Mesenteric fat pad (tissue), 1 donor: ENCODE measurements at places on chromosomes 7 and 10. TPM values are rescaled to one million over a fixed set of nuclear protein-coding genes. Genes with fewer than 3 reads are reported as not detected.

EBLN1 gene
- total RNA-seq = not detected

SPDYE11 gene
- total RNA-seq = not detected

PNLIPRP1 gene
- total RNA-seq = 0.90 TPM

MIOS gene
- 26.2 TPM for total RNA-seq

OLAH gene
- 2.0 TPM for total RNA-seq

GRCh38 chr10:73992899-73993788 is 4.8 kb upstream of the VCL start:
- no peak for DNase-seq

GRCh38 chr10:1654811-1655356 is 82.4 kb downstream of the ADARB2 start:
- peak; percentile 81 for DNase-seq

GRCh38 chr10:6384031-6384430 is 181.3 kb downstream of the PFKFB3 start:
- no peak for DNase-seq

GRCh38 chr7:118870187-118870586 is 645.7 kb downstream of the ANKRD7 start:
- DNase-seq = no peak

DNA sequence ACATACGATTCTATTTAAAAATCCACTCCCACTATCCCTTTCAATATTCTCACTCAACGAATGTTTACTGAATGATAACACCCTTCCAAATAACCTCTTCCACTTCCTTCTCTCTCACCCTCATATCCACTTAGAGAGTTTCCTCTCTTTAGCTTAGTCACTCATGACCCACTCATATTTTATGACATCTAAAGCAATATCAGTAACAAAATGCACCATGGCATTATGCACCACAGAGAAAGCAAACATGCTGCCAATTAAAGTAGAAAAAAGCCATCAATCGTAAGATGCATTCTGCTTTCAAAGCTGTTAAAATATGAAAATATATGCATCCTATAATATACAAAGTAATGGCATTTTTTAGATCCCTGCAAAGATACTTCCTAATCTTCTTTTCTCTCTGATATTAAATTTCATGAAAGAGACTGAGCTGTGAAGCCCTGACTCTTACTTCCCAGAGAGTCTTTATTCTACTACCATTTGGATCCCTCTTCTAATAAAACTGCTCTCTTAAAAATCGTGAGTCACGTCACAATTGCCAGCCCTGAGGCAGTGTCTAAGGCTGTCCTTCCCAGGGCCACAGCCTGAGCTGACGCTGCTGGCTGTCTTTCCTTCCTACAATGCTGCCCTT is 283.0 kb upstream of the KLF6 start:
- no peak for DNase-seq

DNA sequence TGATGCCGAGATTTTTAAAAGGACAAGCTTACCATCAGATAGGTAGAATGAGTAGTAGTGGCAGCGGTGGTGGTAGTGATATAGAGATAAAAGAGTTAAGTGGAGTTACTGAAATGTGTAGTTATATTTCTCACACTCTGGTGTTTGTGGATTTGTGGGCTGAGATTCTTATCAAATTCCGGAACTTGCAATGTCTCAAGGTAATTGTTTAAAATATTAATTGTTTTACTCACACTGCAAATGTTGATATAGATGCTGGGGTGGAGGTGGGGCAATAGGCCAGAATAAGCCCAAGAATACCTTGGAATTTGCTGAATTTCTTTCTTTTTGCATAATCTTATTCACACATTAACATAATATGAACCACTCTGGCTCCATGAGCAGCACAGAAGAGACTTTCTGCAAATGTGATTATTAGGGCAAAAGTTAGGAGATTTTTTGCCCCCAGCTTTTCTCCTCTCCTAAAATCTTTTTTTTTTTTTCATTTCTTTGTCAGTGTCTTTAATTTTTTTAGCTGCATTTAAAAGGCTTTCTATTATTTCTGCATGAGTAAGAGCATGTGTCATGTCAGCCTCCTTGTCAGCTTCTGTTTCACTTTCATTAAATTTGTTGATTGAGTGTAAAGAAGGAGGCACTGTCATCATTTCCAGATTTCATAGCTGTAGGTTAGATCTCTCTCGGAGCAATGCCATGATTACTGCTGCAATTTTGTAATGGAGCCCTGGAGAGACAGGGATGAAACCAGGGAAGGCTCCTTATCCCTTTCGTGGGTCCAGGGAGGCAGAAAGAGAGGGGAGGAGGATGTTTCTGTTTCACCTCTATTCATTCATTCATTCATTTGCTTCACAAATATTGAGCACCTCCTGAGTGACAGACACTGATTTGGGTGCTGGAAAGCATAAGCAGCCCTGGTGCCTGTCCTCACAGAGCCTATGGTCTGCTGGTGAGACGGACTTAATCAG is 13.1 kb upstream of the SGMS1 start:
- no peak for DNase-seq

- DNase-seq = no peak
Observed at GRCh38 chr7:136551618-136552017, 316.8 kb upstream of the CHRM2 start.

DNA sequence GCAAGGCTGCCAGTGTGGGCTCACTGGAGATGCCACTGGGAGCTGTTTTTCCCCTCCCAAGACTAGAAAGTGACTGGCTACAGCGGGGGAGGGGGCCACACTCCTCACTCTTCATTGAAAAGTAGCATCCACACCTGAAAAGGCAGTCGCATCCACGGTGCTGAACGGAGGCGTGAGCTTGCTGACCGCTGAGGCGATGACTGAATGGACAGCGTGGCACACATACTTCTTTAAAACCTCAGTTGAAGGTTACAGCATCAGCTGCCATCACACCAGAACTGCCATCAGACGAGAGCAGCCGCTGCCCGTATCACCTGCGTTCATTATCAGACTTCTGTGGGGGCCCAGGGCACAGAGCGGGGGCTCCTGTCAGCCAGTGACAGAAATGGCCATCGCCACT is 327.2 kb downstream of the DNAJB6 start:
- peak; percentile 41 for DNase-seq

DNA sequence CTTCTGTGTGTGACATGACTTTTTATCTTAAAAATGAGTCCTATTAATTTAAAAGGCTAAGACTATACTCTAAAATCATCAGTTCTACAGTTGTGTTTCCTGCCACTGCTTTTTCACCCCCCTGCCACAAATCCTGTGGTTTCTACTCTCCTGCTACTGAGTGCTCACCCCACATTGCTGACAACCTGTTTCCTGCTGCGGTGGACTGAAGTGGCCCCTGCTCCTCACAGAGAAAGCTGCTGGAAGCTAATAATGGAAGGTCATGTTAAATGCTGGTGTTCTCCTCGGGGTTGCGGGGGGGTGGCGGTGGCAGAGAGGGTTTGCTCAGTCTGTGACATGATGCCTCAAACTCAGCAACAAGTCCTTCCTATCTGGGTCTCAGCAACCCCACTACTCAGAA is 113.2 kb upstream of the INHBA start:
- DNase-seq = no peak

CHN2 gene
- 11.0 TPM for total RNA-seq

- no peak for DNase-seq
Observed at GRCh38 chr10:32259551-32259950, 87.4 kb downstream of the EPC1 start.

PNLIPRP2 gene
- total RNA-seq = 1.1 TPM

WNT16 gene
- not detected for total RNA-seq

- no peak for DNase-seq
Observed at GRCh38 chr7:70432567-70433001, 699.4 kb upstream of the GALNT17 start.

ATP6V0E2 gene
- total RNA-seq = 18.5 TPM

DNA sequence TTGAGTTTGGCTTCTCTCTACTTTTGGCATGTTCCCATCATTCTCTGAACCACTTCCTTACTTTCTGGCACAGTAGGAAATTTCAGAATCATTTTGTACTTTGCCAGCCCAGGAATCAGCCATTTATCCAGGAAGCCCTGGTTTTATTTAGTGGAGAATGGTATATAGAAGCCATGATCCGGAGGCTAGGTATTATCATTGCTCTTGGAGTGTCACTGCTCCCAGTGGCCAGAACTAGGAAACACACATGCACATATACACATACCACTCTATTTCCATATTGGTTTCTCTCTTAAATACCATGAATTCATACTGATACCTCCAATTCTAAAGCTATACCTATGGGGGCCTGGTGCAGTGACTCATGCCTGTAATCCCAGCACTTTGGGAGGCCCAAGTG is 36.3 kb downstream of the SUFU start:
- DNase-seq = no peak

DNA sequence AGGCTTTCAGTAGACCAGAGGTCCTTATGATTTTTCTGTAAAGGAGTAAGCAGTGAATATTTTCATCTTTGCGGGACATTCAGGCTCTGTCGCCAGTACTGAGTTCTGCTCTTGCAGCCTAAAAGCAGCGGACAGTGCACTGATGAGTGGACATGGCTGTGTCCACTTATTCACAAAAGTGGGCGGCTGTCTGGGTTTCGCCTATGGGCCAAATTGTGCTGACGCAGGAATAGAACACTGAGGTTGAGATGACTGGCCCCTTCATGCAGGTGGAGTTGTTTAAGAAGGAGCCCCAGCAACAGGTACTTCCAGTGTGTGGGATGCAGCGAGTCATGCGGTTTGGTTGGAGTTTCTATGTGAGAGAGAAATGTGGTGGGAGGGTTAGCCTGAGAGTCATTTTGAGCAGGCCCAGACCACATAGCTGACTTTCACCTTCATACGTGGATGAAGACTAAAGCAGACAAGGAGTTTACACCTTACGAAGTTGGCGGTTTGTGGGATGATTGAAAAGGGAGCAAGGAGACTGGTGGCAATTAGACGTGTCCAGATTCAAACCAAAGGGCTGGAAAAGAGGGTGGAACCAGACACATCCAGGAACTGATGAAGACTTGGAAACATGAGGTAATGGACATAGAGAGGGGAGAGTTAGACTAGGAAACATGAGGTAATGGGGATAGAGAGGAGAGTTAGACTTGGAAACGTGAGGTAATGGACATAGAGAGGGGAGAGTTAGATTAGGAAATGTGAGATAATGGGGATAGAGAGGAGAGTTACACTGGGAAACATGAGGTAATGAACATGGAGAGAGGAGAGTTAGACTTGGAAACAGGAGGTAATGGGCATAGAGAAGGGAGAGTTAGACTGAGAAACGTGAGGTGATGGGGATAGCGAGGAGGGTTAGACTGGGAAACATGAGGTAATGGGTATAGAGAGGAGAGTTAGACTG is 38.2 kb downstream of the WDR37 start:
- no peak for DNase-seq

CFAP43 gene
- total RNA-seq = 0.06 TPM

DNA sequence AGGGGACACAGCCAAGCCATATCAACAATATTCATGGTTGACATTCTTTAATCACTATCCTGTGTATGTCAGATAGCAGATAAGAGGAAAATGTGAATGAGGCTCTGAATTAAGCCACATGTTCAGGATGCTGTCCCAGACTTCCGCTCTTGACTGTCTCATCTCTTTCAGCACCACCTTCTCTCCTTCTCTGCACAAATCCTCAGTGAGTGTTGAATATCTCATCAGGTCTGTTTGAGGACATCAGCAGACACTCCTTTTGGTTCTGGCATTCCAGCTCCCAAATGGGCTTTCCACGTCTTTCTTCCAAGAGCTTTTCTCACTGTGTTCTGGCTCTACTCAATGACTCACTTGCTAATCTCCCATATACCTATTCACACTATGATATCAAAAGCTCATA is 321.7 kb downstream of the GALNT17 start:
- no peak for DNase-seq

AGR2 gene
- total RNA-seq = 0.29 TPM

GRCh38 chr7:19665399-19666008 is 43.3 kb downstream of the POLR1F start:
- no peak for DNase-seq

RBP3 gene
- not detected for total RNA-seq

PSMA2 gene
- 77.6 TPM for total RNA-seq

DNA sequence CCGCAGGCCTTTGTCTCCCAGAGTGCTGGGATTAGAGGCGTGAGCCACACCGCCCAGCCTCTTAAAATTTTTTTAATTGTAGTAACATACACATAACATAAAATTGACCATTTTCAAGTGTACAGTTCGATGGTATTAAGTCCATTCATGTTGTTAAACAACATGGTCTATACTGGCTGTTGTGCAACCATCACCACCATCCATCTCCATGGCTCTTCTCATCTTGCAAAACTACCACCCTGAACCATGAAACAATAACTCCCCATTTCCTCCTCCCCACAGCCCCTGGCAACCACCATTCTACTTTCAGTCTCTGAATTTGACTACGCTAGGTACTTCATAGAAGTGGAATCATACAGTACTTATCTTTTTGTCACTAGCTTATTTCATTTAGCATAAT is 7.9 kb upstream of the ZFYVE27 start:
- no peak for DNase-seq

CALHM3 gene
- total RNA-seq = not detected

DNA sequence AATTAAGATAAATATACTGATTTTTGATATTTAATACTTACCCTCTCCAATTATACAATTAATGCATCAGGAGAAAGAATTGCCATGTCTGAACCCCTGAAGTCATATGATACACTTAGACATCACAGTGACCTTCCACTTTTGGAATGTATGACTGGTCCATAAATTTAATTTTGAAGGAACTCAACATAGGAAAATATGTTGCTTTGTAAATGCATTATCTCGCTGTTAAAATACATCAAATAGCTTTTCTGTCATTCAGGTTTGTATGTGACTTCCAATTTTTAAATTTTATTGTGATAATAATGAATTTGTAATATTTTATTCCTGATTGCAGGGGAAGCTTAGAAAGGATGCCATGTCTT is 631.9 kb upstream of the ANKRD30A start:
- no peak for DNase-seq

GRCh38 chr7:28301148-28301641 is 111.1 kb upstream of the CREB5 start:
- DNase-seq = no peak

- no peak for DNase-seq
Observed at GRCh38 chr7:132956556-132956955, 125.3 kb downstream of the CHCHD3 start.

- no peak for DNase-seq
Observed at GRCh38 chr7:47571331-47572093, 10.4 kb downstream of the TNS3 start.

CXCL12 gene
- 347 TPM for total RNA-seq

DNA sequence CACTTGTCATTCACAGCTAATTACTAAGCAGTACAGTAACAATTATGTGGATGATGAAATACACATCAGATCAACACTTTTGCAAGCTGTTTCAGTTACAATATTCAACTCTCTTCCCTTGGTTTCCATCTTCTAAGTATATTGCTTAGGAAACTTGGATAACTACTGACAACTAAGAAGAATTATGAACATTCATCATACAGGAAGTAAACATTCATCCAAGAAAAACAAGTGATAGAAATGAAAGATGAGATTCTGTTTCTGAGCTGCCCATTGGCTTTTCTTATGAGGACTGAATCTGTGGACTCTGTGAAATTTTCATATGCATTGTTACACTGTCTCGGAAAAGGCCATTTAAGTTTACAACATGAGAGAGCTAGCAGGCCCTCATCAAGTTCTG is 240.2 kb downstream of the PRKG1 start:
- no peak for DNase-seq

RPP30 gene
- 28.3 TPM for total RNA-seq

MUC12 gene
- 0.32 TPM for total RNA-seq
